Stimulated activated CD8-positive, alpha-beta memory T cell treated with anti-CD3 and anti-CD28 coated beads, Interleukin-15, amount 100 ng/mL, for 4 hours (primary cell): ENCODE measurements at places on chromosomes 7 and 10.
A peak's percentile ranks its signal among the peaks of the same experiment; 100 is the strongest.

GRCh38 chr10:16673443-16673842 is 143.8 kb downstream of the RSU1 start:
- no peak for DNase-seq

- no peak for DNase-seq
Measured at GRCh38 chr10:60235001-60235400, 154.7 kb downstream of the ANK3 start.

GRCh38 chr10:68163735-68164134 is 54.4 kb downstream of the MYPN start:
- no peak for DNase-seq

GRCh38 chr7:129298268-129298893 is 73.6 kb downstream of the AHCYL2 start:
- DNase-seq = peak; percentile 5

- no peak for DNase-seq
Measured at GRCh38 chr7:35828817-35829216, 28.0 kb downstream of the SEPTIN7 start.

GRCh38 chr10:62395892-62396291 is 21.7 kb downstream of the ZNF365 start:
- DNase-seq = no peak

GRCh38 chr7:45073031-45073785 is 15.6 kb downstream of the NACAD start:
- no peak for DNase-seq

- DNase-seq = no peak
Measured at GRCh38 chr10:131115321-131115720, 196.2 kb downstream of the TCERG1L start.
